GM12892 (cell line): ENCODE measurements at places on chromosomes 7 and 10.

DNA sequence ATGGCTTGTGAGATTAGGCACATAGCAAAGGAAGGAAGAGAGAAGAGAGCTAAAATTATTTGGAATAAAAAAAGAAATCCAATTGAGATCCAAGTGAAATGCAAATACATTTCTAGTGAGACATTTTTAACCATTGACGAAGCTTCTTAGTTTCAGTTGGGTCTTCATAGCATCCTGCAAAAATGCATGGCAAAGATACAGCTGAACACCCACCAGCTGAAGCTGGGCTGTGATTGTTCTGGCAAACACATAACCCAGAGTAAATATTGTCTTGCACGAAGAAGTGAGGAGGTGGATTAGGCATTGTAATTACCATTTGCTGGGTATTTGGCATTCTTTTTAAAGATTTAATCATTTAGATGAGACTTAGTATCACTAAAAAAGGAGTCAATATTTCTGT, 409.4 kb downstream of the GRM8 start:
- no peak for DNase-seq

GRCh38 chr10:93813507-93814465, 56.0 kb downstream of the LGI1 start:
- DNase-seq, result no peak

DNA sequence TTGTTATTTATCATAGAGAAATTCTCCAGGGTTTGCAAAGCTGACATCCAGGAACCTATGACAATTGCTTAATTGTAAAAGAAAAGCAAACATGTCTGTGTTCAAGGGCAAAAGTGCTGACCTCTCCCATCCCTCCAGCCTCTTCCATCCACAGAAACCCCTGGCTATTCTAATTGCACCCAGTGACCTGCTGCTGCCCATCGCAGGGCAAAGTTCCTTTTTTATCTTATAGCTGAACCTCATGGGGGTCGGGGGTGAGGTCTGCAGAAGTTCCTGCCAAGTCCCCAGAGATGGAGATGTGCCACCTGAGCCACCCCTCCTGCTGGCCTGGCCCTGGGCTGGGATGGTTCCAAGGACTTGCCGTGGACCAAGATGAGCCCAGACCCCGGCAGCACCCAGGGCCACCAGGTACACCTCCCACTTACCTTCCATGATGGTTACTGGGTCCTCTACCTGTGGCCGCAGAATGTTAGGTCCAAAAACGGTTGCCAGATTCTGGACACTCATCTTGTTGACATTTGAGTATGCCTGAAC, 146.5 kb downstream of the MAPK8 start:
- DNase-seq, result no peak

- no peak for DNase-seq
Measured at GRCh38 chr7:130377178-130377577, 3.1 kb upstream of the CPA1 start.

DNA sequence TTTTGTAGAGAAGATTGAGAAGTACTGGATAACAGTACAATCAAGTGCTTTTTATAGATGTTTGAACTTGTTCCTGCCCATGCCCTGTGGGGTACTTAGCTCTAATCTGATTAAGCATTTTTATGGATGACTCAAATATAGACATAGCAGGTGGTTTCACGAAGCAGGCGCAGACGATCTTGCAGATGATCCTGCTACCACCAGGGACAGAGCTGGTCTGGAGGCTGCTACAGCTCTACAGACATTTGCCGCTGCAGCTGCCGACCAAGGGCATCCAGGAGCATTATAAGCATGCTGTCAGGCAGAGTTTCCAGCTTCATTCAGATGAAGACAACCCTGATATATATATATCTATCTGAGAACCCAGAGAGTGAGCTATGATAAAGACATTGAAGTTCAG, 650.4 kb downstream of the NXPH1 start:
- DNase-seq, result no peak

DNA sequence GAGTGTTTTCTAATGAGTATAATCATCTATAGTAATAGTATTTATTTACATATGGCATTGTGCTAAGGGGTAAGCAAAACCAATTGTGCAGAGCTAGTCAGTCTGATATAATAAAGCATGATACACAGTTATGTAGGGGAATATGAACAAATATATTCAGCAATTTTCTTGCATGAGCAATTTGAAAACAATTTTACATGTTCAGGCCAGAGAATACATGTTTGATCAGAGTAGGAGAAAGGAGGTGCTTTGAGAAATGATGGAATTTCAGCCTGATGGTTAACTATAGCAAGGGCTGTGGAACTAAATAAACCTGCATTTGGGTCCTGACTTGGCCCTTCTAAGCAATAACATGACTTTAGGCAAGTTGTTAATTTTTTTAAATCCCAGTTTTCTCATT, 214.5 kb downstream of the TWIST1 start:
- no peak for DNase-seq

DNA sequence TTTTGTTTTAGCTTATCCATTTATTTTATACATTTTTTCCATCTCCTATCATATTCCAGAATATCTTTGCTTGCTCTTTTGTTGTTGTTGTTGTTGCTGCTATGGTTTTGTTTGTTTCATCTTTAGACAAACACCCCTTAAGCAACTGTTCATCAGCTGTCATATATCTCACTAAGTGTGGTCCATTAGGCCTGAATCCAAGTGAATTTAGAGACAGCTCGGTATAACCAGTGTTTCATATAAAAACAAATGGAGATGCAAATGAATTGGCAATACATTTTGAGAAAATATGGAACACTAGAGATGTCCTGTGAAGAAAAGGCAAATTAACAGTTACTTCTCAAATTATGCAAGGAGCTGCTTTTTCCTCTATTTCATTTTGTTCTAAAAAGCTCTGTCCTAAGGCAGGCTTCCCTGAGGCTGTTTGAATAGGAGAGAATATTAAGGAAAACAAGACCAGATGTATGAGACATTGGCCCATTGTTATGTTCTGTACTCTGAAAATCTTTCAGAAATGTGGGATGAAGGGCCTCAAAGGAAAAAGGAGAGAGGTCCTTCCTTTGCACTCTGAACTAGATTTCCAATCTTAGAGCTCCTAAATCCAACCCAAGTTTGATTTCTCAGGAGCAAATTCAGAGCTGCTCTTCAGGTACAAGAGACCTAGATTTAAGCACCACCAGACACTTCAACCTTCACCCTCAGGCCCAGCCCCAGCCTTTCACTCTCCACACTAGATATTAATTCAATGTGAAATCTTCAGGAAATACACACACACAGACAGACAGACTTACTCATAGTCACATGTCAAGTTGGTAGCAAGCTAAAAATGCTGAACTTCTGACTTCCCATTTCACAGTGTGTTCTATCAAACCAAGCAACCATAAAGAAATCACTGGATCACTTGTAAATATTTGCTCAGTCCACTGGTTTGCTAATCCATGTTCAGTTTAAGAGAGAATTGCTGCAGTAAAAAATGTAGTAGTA, 5.4 kb downstream of the TFEC start:
- no peak for DNase-seq
